ENCODE measurements at places on chromosomes 3 and 15.

DNA sequence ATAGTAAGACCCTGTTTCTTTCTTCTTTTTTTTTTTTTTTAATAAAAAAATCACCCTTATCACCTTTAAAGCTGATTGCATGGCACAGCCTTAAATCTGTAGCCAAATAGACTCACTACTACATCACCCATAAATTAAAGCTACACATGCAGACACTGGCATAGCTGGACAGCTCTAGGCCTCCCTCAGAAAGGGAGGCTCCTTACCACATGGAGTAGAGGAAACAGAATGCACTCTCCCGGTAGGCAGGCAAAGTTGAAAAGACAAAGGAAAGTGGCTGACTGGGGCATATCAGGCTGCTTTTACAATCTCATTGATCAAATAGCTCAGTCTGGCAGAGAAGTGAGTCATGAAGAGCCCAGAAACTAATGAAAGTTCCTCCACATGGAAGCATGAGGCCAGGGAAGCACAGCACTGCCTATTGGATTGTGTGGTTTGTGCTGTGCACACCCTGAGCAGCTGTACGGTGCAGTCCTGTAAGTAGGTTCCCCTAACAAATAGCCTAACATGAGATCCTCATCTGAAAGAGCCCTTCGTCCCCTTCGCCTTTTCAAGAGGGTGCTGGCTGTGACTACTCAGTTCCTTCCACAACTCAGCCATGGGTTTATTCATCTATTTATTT, 32.7 kb upstream of the FAM98B start:
- no peak for DNase-seq

GRCh38 chr3:152719264-152719663, 115.7 kb upstream of the P2RY1 start:
- peak; percentile 6 for DNase-seq

DNA sequence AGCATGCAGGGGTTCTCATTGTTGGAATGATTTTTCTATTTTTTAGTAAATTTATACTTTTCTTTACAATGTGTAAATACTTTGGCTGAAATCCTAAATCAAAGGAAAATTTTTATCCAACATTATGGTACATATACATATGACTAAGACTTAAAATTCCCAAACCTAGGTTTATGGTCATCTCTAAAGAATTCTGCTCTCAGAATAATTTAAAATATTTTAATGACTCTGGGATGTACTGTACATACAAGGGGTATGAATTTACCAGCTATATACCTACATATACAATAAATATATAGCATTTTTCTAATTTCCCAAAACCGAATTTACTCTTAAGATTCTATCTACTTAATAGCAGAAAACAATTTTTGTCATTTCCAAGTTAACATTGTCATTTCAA, 137.9 kb upstream of the POU1F1 start:
- DNase-seq, result no peak

GRCh38 chr3:18024715-18025114, 282.3 kb upstream of the TBC1D5 start:
- no peak for DNase-seq

DNA sequence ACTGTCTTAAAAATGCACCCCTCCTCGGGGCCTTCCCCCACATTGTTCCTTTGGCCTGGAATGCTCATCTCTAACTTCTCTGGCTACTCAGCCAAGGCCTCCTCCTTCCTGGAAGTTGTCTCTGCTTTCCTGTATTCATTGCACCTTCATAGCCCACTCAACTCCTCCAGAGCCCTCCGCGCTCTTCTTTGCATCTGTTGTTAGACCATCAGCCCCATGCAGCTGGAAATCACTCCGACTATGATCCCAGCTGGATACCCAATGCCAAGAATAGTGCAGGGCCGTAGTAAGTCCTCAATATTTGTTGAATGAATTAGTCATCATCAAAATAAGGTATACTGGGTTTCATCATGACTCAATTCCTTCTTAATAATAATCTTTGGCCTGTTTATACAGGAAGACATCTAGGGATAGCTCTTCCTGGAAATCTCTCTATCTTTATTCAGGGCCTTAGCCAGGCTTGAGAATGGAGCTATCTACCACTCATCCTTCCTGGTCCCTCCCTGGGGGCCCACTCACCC, 112.7 kb downstream of the SYNPR start:
- no peak for DNase-seq
